ENCODE measurements at places on chromosomes 7 and 10. TPM values are rescaled to one million over a fixed set of nuclear protein-coding genes. Genes with fewer than 3 reads are reported as not detected.

NXPH1 gene
- polyA plus RNA-seq: 0.06 TPM

AHR gene
- 36.3 TPM for polyA plus RNA-seq

DNA sequence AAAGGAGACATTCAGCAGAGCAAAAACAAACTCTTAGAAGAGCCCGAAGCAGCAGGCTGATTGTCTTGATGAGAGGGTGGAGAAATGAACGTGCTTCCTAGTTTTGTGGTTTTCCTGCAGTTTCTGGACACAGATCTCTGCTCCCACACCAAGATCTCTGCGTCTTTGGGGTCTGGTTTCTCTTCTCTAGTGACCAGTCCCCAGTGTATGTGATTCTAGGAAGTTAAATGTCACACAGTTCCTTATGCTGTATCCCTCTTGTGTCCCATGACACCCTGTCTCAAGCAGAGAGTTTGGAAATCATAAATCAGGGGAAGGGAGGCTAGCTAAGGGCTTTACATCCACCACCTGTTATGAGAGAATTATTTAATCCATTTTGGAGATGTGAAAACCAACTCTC is 55.4 kb upstream of the KLF14 start:
- no peak for DNase-seq

DNA sequence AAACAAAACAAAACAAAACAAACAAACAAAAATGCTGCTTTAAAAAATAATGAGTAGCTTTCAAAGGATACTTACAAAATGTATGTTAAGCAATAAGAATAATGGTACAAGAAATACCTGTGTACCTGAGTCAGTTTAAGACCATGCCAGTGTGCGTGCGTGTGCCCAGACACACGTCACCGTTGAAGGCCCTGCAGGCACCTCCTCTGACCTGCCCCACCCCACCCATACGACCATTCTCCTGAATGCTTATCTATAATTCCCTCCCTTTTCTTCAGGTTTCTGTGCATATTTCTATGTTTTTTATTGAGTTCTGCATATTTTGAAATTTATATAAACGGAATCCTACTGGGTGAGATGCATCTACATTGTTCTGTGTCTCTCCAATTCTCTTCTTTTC is 374.2 kb upstream of the KLF6 start:
- DNase-seq: no peak

KCNMA1 gene
- polyA plus RNA-seq: 3.3 TPM

TMEM213 gene
- 52.3 TPM for polyA plus RNA-seq

OAT gene
- 86.1 TPM for polyA plus RNA-seq

- DNase-seq: no peak
Observed at GRCh38 chr10:24119896-24120295, 89.0 kb upstream of the KIAA1217 start.

DNA sequence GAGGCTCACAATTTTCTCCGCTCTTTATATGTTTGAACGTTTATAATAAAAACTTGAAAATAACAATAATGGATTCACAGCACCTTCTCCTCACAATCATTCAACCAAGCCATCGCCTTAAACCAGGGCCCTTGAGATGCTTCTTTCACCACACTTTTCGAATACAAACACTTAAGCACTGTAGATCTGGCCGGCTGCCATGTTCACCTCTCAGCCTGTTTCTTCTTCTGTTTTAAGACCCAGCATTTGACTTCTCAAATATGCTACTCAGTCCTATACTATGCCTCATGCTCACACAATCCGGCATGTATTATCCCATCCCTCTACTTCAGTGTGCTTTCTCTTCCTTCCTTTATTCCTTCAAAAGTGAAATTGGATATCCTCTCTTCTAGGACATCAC is 280.6 kb downstream of the TFEC start:
- no peak for DNase-seq

DNA sequence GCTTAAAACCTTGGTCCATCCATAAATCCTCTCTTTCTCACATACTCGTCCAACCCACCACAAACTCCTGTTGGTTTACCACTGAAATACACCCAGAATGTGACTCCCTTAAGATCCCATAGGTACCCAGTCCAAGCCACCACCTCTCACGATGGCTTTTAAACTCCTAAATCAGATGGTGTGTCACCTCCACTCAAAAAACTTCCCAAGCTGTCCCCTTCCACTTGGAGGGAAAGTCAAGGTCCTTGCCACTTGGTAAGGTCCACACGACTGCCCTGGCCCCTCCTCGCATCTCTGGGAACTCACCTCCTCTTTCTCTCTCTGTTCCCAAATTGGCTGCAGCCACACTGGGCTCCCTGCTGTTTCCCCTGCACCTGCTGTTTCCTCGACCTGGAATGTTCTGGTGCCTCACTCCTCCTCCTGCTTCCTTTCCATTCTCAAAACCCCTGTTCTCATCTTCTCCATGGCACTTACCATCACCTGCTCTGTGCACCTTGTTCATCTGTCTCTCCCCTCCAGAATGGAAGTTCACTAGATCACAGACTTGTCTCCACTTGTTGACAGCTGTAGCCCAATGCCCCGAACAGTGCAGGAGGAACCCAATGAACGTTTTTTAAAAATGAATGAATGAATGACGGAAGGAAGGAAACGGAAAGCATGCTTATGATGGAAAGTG is 23.0 kb downstream of the ZFAND2A start:
- no peak for DNase-seq

CPA4 gene
- 0.71 TPM for polyA plus RNA-seq

ADCY1 gene
- polyA plus RNA-seq: 3.8 TPM

GRCh38 chr7:18855796-18856195 is 261.6 kb downstream of the TWIST1 start:
- DNase-seq: no peak

GRCh38 chr10:75540981-75541380 is 109.6 kb downstream of the LRMDA start:
- no peak for DNase-seq

DNA sequence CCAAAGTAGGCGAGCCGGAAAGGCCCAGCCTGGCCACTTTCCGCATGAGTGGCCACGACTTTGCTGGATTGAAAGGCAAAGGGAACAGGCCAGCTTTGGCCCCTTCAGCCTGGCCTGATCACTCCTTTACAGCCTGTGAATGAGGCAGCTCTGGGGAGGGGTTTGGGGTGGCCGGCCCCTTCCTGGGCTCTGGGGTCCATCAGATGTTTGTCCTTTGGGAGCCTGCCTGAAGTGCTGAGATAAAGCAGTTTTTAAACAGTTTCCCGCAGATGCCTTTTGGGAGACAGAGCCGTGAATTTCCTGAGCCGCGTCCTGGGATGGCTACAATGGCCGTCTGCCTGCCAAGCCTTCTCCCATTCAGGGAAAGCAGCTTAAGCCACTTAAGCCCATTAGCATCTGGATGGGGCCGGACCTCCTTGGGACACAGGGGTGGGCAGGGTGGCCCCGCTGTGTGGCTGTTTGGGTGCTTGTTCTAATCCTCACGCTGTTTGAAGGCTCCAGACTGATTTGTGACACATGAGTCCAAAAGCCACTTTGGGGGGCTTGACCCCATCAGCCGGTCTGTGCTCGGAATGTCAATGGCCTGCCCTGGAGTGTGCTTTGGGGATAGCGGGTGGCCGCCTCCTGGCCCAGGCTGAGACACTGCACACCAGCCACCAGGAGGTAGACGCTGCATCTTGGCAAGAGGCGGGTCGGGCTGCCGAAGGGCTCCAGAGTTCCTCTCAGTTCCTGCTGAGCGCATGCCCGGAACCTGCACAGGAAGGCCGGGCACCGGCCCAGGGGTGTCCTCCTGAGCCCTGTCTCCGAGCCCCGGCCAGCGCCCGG is 38.9 kb downstream of the NKX6-2 start:
- no peak for DNase-seq

- no peak for DNase-seq
Observed at GRCh38 chr10:57102236-57102635, 741.2 kb upstream of the ZWINT start.

PPP1R17 gene
- not detected for polyA plus RNA-seq

DNA sequence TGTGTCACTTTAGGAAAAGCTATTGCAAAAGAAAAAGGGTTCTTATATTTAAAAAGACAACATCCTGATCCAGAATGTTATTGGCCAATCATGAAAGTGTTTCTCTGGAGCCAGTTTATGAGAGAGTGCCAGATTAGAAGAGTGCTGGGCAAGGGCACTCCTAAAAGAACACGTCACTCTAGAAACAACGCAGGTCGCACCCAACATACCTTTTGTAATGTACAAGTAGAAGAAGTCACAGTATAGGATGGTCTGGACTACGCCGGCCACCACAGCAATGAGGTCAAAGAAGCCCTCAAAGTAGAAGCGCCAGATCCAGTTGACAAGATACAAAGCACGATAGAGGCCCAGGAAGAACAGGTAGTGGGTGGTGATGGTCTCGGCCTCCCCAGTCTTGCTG is 18.1 kb upstream of the DAGLB start:
- no peak for DNase-seq

SEMA3D gene
- 46.1 TPM for polyA plus RNA-seq

DNA sequence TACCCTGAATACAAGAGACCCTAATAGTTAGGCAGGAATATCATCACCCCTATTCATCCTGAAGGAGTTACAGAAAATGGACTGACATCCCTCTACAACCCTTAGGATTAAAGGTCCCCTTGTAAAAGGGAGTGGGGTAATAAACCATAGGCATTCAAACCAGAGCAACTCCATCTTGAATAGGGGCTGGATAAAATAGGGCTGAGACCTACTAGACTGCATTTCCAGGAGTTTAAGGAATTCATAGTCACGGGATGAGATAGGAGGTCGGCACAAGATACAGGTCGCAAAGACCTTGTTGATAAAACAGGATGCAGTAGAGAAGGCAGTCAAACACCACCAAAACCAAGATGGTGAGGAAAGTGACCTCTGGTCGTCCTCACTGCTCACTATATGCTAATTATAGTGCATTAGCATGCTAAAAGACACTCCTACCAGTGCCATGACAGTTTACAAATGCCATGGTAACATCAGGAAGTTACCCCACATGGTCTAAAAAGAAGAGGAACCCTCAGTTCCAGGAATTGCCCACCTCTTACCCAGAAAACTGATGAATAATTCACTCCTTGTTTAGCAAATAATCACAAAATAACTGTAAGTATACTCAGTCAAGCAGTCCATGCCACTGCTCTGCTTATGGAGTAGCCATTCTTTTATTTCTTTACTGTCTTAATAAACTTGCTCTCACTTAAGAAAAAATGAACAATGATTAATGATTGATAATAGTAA is 37.2 kb downstream of the CUBN start:
- DNase-seq: no peak

DNA sequence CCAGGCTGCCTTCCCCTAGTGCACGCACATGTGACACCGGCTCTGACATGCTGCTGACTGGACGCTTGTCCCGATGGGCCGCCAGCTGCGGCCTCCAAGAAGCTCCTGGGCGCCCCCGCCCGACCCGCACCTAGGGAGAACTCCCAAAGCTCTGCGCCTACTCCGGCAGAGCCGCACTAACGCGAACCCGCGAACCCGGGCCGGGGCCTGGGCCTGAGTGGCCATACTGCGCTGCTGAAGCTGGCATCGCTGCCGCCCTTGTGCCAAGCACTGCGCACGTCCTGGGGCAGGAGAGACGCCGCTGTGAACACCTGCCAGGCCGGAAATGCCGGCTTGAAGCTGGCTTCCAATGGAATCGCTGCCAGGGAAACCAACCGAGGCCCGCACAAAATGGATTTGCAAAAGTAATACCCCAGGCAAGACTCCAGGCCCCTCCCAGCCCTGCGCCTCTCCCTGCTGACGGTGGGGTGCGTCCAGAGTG is 85.1 kb downstream of the WASHC2A start:
- DNase-seq: no peak

NEUROG3 gene
- polyA plus RNA-seq: not detected

GRCh38 chr7:77985232-77985973 is 186.8 kb downstream of the PHTF2 start:
- no peak for DNase-seq

DNA sequence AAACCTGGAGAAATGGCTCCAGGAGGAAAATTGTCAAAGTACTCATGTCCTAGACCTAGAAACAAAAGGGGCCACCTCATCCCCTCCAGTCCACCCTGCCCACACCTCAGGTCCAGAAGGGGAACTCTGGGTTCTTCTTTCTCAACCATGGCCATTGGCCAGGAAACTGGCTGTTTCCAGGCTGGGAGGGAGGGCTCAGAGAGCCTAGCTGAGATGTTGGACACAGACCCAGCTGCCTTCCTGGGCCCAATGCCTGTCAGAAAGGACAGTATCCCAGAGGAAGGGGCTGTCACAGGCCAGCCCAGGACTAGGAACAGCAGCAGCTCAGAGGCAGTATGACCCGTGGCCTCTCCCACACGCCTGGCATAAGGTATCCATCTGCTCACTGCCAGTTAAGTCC is 9.6 kb downstream of the GRID1 start:
- no peak for DNase-seq

GRCh38 chr10:110409926-110410325 is 87.8 kb upstream of the DUSP5 start:
- DNase-seq: no peak

TMEM176B gene
- polyA plus RNA-seq: 79.8 TPM
